ENCODE measurements at places on chromosomes 1 and 21. TPM values are rescaled to one million over a fixed set of nuclear protein-coding genes. Genes with fewer than 3 reads are reported as not detected.

- peak; percentile 72 for DNase-seq
These were observed 58.5 kb downstream of the LPAR3 start for GRCh38 chr1:84834419-84835064.

Gene TSPEAR
- total RNA-seq = not detected

DNA sequence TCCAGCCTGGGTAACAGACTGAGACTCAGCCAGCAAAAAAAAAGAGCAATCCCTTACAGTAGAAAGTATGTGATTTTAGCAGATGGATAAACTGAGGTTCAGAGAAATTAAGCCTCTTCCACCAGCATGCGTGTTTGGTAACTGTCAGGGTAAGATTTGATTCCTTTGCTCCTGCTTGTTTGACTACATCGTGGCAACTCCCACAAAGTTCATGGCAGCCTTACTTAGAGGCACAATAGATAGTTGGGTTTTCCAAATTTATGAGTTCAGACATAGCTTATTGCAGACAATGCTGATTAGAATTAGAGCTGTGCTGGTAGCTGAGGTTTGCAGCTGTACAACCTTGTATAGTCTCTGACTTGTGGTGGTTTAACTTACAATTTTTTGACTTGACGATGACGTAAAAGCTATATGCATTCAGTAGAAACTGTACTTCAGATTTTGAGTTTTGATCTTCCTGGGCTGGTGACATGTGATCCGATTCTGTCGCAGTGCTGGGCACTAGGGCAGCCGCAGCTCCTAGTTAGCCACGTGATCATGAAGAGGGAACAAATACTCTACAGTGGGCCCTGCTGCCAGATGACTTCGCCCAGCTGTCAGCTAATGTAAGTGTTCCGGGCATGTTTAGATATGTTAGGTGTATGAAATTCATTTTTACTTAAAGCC is 167.8 kb downstream of the DHRS3 start:
- no peak for DNase-seq

GRCh38 chr1:39130325-39130724 is 74.2 kb upstream of the MACF1 start:
- peak; percentile 87 for DNase-seq

Gene GNL2
- 77.4 TPM for total RNA-seq

DNA sequence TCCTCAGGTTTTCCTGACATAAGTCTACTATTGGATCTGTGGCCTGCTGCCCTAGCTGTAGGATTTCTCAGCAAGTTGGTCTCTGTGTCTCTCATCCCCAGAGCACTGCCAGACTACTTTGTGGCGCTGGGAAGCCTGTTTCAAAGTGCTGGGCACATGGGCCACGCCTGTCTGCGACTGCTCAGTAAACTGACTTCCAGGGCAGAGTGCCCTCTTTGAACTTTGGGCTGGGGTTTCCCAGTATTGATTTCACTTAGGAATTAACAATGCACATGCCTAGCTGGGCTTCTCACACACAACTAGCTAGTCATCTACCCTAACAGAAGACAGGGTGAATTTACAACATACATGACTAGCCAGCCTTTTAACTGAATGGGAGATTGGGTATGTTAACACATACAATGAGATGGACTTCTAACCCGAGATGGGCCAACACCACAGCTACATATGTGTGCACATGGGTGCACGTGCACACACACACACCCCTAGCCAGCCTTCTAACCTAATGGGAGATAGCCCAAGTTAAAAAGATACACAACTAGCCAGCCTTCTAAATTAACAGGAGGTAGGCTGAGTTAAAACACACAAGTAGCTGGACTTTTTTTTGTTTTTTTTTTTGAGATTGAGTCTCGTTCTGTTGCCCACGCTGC is 6.9 kb upstream of the TRIM17 start:
- no peak for DNase-seq

DNA sequence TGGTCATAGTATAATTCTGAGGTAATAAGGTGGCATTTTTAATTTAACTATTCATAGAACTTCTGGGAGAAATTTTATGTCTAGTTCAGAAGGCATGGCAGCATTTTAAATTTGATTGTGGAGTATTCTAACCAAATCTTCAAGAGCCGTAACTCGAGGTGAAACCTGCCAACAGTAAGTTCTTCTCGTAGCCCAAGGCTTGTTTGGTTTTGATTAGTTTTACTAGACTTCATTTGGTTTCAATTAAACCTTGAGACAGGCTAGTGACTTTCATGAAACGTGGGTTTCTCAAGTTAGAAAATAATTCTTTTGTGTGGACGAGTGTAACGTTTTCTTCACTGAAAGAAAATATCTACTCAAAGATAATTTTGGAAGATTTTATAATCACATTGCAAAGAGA is 395.5 kb downstream of the USP25 start:
- DNase-seq = no peak

Gene DNAJC6
- 0.18 TPM for total RNA-seq

GRCh38 chr1:183838221-183838620 is 33.3 kb downstream of the RGL1 start:
- DNase-seq = no peak

GRCh38 chr21:36040389-36040788 is 19.9 kb downstream of the SETD4 start:
- no peak for DNase-seq

- DNase-seq = no peak
These were observed 8.4 kb downstream of the PABPC4 start for GRCh38 chr1:39568208-39568607.

DNA sequence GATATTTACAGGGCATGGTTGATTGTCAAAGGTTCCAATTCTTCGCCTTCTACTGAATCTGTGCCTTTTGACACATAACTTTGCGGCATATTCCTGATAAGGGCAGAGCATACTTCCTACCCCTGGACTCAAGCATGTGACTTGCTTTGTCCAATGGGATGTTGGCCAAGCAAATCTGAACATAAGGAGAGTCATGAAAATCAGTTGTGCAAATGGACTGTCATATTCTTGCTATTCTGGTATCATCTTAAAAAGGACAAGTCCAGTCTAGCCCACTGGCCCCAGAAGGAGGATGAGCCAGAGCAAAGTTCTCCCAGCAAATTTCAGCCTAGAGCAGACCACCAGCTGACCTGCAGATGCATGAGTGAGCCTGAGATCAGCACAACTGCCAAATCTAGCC is 41.0 kb upstream of the MUTYH start:
- no peak for DNase-seq

Gene SPATA1
- total RNA-seq = under 0.01 TPM

Gene TDRD5
- total RNA-seq = not detected

Gene KIF17
- 4.5 TPM for total RNA-seq

DNA sequence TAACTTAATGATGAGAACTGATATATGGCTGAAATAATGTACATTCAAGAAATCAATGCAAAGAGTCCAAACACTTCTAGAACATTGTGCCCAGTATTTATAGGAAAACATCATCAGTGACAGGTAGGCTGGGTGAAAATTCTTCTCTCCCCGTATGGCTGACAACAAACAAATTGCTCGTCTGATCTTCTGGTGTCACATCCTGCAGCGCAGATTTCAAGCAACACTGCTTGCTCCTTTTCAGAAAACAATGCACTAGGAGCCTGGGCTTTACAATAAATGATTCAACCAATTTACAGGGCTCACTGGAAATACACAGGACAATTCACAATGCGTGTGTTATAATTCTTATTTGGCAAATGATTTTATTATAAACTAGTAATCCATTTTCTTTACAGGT is 185.3 kb downstream of the RERE start:
- DNase-seq = no peak

- no peak for DNase-seq
These were observed 8.5 kb downstream of the CFHR4 start for GRCh38 chr1:196896355-196896754.

GRCh38 chr21:25176637-25177412 is 430.5 kb downstream of the MRPL39 start:
- DNase-seq = peak; percentile 5

Gene ARHGEF19
- total RNA-seq = 4.5 TPM

DNA sequence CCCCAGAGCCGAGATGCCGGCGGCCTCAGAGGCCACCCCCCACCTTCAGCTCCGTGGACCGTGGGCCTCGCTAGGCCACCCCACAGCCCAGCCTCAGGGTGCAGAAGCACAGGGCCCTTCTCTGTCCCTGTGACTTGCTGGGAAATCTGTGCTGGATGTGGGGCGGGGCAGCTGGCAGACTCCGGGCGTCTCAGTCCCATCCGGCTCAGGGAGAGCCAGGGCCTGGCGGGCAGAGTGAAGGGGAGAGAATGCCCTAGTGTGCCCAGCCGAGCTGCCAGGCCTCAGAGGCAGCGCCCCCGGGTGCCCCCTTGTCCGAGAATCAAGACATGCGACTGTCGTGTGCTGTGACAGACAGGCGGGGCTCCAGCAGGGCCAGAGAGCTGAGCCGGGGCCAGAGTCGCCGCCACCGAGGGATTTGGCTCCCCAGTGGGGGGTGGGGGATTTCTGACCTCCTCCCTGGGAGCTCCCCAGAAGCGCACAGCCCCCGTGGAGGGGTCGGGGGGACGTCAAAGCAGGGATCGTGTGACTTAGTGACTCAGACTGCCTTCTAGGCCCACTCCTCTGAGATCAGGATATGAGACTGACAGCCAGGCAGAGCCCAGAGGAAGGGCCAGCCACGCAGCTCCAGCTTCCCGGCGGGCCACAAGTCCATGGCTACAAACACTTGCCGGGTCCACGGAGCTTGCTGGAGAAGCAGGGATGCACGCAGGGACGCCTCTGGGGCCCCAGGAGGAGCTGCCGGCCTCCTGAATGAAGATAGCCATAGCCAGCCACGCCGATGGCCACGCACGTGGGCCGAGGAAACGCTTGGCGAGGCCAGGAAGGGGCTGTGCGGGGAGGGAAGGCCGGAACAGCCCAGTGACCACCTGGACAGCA is 11.9 kb downstream of the COL6A1 start:
- no peak for DNase-seq

Gene CLEC20A
- total RNA-seq = not detected

Gene GIPC2
- 0.28 TPM for total RNA-seq

GRCh38 chr21:36509973-36510664 is 30.2 kb upstream of the CLDN14 start:
- no peak for DNase-seq
